ENCODE measurements at places on chromosomes 1 and 21.

DNA sequence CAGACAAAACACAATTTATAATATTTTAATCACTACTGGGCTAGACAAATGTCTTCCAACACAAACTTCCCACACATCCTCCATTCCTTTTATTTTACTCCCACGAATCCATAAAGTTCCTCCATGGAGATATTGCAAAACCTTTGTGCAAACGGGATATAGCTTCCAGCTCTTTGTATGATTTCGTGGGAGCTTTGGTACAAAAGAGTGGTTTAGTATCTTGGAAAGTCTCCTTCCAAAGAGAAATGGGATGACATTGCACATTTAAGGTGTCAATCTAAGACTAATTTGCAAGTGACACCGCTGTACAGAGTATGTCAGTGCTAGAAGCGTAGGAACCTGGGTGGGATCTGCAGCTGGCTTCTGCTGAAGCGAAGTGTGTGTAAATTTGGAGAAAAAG lies 455.2 kb upstream of the RUNX1 start:
- no peak for DNase-seq

- no peak for DNase-seq
Observed at GRCh38 chr21:42455196-42455595, 40.8 kb downstream of the RSPH1 start.

DNA sequence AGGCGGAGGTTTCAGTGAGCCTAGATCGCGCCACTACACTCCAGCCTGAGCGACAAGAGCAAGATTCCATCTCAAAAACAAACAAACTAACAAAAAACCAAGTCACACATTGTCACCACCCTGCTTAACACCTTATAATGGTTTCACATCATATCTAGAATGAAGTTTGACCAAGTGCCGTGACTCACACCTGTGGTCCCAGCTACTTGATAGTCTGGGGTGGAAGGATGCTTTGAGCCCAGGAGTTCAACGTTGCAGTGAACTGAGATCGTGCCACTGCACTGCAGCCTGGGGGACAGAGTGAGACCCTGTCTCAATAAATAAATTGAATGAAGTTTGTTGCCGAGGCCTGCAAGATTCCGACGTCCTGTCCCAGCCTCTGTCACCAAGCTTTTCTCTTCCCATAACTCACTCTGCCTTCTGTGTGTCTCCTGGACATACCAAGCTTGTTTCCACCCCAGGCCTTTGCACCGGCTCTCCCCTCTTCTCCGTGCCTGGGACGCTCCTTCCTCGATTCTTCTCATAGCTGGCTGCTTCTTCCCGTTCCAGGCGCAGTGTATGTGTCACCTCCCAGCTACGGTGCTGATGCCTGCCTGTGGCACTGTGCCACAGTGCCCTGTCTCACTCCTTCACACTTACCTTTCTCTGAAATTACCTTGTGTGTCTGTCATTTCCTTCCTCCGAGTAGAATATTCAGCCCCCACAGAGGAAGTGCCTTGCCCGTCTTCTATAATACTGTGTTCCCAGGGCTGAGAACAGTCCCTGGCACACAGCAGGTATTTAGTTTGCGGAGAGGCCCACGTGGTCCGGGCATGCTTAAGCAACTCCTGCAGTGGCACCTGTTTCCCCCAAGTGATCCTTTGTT lies 3.8 kb upstream of the SELENON start:
- DNase-seq, result no peak

- no peak for DNase-seq
Observed at GRCh38 chr1:10717296-10718082, 79.0 kb downstream of the CASZ1 start.

- no peak for DNase-seq
Observed at GRCh38 chr1:157961805-157962762, 31.4 kb upstream of the KIRREL1 start.

Data from stimulated activated CD8-positive, alpha-beta memory T cell treated with anti-CD3 and anti-CD28 coated beads, Interleukin-2, amount 100 ng/mL, for 1 hour (primary cell).